ENCODE measurements at places on chromosomes 3 and 15.

GRCh38 chr3:99747915-99748314 lies 69.7 kb upstream of the CMSS1 start:
- peak; percentile 60 for DNase-seq

DNA sequence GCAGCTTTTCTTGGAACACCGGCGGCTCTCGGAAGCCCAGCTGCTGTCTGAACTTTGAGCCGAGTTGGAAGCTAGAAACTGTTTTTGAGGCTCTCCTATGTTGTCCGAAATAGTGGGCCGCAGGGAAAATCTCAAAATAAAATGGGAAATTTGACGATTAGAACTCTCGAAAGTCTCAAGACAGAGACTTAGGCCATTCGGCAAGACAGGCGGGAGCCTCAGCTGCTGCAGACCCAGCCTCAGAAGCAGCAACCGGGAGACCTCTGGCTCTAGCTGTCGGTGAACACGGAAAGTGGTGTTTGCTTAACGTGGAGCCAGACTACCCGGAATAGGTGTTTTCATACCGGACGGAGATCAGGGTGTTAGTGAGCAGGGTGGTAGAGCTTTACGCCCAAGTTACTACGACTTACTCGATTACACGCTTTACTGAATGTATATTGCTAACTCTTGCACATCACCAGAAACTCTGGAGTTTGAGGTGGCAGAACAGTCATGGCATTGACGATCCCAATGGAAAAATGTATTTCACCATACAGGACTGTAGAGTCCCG lies 357 bp upstream of the MAN2C1 start:
- peak; percentile 28 for DNase-seq

GRCh38 chr3:129764090-129764489 lies 129.4 kb downstream of the TMCC1 start:
- no peak for DNase-seq

GRCh38 chr3:151037746-151038477 lies 47.6 kb upstream of the MED12L start:
- DNase-seq, result peak; percentile 74

DNA sequence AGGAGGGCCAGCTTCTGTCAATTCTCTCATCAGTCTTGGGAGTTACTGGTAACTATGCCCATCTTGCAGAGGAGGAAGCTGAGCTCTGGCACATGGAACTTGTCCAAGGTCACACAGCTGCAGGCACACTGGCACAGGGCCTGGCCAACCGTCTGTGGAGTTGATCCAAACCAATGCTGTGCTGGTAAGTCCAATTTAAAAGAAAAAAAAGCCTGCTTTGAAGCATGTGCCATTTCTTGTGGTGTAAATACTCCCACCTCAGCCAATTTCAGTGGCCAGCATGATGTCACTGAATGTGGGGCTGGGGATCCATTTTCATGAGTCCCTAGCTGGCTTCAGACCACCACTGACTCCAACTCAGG lies 83.4 kb downstream of the CHSY1 start:
- no peak for DNase-seq

- DNase-seq, result no peak
Observed at GRCh38 chr3:136906725-136907124, 44.7 kb downstream of the NCK1 start.

- DNase-seq, result no peak
Observed at GRCh38 chr3:159948429-159949144, 40.0 kb upstream of the IL12A start.

- no peak for DNase-seq
Observed at GRCh38 chr3:152380043-152380442, 111.3 kb downstream of the MBNL1 start.

DNA sequence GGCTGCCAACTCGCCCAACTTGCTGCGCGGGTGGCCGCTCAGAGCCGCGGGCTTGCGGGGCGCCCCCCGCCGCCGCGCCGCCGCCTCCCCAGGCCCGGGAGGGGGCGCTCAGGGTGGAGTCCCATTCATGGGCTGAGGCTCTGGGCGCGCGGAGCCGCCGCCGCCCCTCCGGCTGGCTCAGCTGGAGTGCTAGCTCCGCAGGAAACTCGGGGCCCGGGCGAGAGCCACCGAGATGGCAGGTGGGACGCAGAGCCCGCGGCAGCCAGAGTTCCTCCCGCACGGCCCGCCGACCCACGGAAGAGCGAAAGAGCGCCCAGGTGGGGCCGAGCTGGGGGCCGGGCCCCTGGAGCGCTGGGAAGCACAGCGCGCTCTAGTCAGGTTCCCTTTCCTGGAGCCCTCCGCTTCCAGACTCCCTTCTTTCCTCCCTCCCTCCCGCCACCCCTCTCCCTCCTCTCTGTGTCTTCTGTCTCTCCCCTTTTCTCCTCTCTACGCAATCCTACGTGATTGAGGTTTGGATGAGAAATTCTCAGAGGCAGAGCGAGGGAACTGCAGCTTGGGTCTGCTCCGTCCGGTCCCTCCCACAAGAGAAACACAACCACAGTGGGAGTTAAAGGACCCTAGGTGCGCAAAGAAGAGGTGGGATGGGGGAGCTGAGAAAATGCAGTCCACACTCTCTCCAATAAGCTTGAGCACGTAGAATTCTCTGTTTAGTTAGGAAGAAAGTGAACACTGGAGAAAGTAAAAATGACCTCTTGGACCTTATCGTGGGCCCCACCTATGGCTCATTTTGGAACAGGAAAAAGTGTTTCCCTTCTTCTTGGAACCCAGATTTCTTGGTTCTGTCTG lies 317.3 kb downstream of the FGF12 start:
- DNase-seq, result no peak

DNA sequence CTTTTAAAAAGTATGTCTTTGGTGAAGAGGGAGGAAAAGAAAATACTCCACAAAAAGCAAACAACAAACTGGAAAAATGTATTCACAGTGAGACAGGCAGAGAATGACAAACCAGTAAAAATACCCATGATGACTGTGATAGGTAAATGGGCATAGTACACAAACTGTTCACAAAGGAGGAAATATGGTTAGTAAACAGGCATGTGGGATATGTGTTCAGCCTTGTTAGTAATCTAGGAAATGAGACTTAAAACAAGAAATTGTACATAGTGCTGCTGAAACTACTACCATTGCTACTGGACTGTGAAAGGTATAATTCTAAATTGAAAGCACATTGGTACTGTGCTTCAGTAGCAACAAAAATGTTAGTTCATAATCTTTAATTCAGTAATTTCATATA lies 50.1 kb downstream of the UBE2E2 start:
- peak; percentile 69 for DNase-seq

GRCh38 chr3:122366379-122366749 lies 16.7 kb downstream of the MIX23 start:
- DNase-seq, result peak; percentile 92

DNA sequence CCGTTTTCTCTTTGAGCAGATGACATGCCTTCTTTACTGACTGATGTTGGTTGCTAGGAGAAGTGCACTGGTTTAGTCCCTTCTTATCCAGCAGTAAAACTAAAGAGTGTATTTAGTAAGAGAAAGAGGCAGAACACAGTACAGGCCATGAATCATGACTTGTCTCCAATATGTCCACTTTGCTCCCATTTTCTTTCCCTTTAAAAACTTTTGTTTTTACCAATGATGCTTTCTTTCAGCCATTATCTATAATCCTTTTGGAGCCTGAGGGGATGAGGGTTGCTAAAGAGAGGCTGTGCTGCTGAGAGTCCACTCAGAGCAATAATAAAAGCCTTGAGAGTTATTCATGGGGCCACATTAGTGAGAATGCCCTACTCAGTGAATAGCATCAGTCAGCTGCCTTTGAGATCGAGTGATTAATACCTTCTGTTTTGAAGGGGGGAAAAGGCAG lies 12.2 kb downstream of the ROBO2 start:
- DNase-seq, result no peak

DNA sequence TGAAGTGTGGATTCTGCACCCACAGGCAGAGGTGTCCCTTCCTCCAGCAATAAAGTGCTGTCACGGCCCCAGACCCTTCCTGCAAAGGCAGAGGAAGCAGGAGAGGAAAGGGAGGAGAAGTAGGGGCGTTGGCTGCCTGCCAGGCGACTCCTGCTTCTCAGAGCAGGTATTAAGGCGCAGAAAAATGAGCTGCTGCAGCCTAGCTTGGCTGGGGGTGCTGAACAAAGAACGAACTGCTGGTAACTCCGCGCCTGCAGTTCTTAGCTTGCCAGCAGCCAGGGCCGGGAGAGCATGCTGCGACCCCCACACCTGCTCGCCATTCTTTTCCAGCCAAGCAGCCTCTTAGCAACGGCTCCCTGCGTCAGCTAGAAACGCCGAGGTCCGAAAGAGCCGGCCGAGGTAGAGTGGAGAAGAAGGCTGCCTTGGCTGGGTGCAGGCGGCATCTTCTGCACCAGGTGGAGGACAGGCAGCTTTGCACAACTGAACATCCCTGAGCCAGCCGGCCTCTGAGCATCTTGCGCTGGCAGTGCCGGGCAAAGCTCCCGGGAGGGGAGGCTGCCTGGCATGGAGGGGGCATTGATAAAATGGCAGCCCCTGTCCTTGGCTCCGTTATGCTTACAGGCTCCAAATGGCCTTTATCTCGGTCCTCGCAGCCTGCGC lies 296.0 kb downstream of the MEX3B start:
- DNase-seq, result no peak

- peak; percentile 49 for DNase-seq
Observed at GRCh38 chr15:40845036-40845435, 1.2 kb downstream of the SPINT1 start.

DNA sequence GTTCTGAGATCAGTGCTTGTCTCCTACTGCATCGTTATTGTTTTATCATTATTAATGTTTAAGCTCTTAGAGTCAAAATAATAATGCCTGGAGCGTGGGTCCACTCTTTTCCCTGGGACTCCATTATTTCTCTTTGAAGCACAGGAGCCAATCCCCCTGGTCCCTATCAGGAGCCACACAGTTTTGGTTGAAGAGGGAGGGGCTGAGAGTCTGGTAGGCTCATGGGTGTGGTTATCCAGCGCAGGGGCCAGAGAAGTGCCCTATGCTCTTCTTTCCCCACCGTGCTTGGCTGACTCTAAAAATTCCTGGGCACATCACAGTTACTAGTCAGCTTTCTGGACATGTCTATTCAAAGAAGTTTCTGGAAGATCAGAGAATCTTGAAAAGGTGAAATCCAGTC lies 121.5 kb downstream of the DNAJB8 start:
- no peak for DNase-seq

DNA sequence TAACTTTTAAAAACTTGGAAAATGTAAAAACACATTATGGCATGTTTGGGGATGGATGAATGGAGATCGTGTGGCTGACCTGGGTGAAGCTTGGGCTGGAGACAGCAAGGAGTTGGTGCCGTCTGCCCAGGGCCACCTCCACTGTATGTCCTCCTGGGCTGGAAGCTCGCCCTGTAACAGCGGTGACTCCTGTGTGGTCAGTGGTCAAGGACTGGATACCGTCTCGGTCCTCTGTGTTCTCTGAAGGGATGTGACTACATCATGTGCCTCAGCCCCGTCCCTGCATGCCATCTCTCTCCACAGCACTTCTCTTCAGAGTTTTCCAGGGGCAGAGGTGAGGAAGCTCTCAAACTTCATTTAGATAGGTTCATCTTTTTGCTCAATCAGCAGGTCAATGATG lies 9.5 kb downstream of the LIMD1 start:
- DNase-seq, result no peak

GRCh38 chr3:12710062-12710461 lies 46.1 kb upstream of the RAF1 start:
- no peak for DNase-seq

- no peak for DNase-seq
Observed at GRCh38 chr15:45664451-45664850, 29.6 kb downstream of the SQOR start.

DNA sequence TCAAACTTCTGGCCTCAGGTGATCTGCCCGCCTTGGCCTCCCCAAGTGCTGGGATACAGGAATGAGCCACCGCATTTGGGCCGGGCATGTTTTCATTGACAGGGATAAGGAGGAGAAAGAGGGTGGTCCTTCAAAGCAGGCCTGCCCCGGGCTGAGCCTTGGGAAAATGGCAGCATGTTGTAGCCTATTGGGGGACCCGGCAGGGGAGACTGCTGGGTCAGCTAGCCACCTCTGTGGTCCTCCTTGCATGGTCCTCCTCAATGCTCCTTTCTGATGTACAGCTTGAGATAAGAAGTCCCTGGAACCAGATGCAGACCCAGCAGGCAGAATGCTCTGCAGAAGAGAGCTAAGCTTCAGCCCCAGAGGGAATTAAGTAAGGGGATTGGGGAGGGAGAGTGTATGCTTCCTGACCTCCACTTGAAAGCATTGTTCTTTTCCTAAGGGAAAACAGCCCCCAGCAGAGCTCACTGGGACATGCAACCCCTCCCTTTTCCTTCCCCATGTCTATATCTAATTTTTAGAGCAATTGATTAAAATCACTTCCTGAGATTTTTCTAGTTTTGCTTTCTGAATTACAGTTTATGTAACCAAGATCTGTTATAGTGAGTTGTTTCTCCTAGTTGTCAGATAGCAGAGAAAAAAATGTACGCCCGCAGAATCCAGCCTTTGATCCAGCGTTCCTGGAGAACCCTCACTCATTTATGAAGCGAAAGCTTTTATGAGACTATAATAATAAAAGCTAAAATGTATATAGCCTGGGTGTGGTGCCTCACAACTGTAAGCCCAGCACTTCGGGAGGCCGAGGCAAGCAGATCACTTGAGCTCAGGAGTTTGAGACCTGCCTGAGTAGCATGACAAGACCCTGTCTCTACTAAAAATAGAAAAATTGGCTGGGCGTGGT lies 48.7 kb upstream of the VILL start:
- DNase-seq, result no peak

- DNase-seq, result peak; percentile 31
Observed at GRCh38 chr3:42803414-42804105, 730 bp downstream of the HIGD1A start.

DNA sequence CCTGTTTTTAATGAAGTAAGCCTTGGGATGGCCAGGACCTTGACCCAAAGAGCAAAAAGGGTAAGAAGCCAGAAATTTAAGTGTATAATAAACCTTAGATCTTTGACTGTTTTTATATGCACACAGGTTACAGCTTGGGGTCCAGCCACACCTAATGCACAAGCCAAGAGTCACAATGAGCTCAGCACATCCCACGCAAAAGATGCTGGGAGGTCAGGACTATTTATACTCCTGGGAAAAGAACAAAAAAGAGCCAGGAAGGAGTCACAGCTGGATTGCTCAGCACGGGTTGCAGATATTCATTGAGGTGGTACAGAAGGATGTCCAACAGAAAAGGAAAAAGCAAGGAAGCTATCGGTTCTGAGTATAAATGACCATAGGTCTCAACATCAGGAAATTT lies 536.3 kb downstream of the NTRK3 start:
- no peak for DNase-seq

DNA sequence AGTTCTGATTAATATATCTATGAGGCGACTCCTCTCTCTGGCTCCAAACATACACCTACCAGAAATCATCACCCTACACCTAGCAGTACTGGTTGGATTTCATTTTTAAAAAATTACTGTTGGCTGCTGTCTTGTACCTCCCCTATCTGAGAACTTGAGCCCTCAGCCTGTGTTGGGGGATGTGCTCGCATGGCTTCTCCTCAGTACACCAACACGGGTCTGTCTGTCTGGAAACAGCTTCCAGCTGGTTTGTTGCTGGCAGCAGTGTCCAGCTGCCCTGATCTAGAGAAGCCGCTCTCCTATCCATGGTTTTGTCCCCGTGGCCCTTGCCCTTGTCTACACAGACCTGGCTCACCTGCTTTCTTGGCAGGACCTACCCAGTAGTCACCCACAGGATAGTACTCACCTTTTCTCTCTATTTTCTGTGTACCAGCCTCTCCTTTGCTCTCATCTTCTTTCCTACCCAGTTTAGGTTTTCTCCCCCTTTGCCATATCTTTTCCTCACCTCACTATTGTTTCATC lies 43.2 kb upstream of the NEDD4 start:
- no peak for DNase-seq

GRCh38 chr3:72440491-72440890 lies 407.8 kb downstream of the SHQ1 start:
- no peak for DNase-seq
